ENCODE measurements at places on chromosomes 6 and 20.

GRCh38 chr6:157412791-157413190, 31.8 kb downstream of the ZDHHC14 start:
- DNase-seq: no peak

GRCh38 chr20:23242556-23243180, 107.9 kb upstream of the NXT1 start:
- no peak for DNase-seq

GRCh38 chr6:63391203-63391970, 71.6 kb upstream of the LGSN start:
- no peak for DNase-seq

- DNase-seq: no peak
These were observed 398.3 kb downstream of the LAMA2 start for GRCh38 chr6:129281168-129281796.

DNA sequence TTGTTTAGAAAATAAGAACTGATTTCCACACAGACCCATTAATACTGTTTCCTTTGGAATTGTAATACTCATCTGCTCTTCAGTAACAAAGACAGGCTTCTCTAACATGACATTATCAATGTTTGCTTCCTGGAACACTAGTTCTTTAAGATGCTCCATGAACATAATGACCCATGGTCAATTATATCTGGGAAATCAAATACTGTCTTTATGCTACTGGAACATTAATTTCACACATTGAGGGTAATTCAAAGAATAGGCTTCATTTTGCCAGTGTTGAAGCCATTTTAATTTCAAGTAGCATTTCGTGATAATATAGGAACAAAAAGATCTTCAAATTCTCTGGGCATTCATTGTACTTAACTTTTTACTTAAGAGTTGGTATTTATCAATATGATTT, 80.9 kb downstream of the OPN5 start:
- DNase-seq: no peak

GRCh38 chr6:169575365-169575764, 126.5 kb downstream of the WDR27 start:
- DNase-seq: no peak

DNA sequence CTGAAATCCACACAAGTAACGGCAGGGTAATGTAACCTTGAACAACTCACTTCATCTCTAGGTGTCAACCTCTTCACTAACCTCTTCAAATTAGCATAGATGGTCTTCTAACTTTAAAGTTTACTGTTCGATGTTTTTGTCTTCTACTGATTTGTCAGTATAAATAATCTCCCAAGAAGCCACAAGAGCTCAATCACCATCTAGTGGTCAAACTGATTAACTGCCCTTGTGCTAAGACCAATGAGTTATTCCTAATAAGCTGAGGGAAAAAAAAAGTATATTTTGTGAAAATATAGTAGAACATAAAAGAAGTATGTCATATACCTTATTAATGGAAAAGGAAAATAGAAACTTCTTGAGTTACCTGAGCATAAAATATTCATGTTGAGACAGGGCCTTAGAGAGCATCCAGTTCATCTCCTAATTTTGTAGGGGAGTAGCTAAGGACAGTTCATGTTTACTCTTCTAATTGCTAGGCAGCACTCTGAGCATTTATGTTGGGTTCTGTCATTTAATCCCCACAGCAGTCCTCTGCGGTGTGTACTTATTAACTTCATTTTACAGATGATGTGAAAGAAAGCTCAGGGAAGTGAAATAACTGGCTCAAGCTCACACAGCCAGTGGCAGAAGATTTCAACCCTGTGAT, 317.1 kb downstream of the ESR1 start:
- no peak for DNase-seq

DNA sequence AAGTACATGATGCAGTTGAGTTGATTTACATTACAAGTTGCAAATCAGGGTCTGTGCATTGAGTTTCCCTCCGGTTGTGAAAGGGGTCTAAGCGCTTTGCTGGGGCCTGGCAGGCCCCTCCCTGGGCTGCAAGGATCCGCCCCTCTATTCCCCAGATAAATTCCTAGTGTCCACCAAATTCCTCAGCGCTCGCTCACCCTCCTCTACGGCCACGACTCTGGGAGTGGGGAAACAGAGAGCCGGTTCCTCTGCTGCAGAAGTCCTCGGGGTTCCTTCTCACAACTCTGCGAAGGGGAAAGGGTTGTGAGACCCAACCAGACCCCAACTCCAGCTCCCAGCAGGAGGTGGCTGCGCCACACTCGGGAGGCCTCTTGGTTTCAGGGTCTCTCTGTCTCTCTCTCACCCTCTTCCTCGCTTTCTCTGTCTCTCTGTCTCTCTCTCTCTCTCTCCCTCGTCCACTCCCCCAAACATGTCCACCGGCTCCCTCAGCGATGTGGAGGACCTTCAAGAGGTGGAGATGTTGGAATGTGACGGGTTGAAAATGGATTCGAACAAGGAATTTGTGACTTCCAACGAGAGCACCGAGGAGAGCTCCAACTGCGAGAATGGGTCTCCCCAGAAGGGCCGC, at the start of gene TCF21:
Gene TCF21 (plus strand): TSS at position 185 of the 628 bp plus-strand sequence. CDS start 285 bp downstream, at position 470.
- DNase-seq: no peak

GRCh38 chr6:46175976-46176375, 5.2 kb upstream of the ENPP5 start:
- DNase-seq: no peak

- no peak for DNase-seq
These were observed 71.0 kb upstream of the MRAP2 start for GRCh38 chr6:83962582-83962981.

DNA sequence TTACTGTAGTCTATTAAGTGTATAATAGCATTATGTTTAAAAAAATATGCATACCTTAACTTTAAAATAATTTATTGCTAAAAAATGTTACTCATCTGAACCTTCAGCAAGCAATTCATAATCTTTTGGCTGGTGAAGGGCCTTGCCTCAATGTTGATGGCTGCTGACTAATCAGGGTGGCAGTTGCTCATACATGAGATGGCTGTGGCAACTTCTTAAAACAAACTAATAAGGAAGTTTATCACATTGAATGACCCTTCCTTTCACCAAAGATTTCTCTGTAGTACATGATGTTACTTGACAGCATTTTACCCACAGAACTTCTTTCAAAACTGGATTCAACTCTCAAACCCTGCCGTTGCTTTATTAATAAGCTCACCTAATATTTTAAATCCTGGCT, 84.0 kb downstream of the TASP1 start:
- no peak for DNase-seq

GRCh38 chr20:5557123-5557522, 193.1 kb upstream of the SHLD1 start:
- DNase-seq: no peak

DNA sequence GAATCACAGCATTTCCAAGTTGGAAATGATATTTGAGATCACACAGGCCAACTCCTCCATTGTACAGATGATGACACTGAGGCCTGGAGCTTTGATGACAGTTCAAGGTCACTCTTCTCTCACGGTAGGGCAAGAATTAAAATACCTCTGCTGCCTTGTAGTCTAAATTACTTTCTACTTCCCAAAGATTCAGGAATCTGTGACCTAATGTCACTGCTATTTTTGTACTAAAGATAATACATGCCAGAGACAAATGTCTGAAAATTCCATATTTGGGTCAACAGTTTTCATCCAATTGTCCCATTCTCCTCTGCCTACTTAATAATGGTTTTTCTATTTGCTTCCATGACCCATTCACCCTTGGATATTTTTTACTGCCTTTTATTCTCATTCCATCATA, 160.0 kb downstream of the SOD2 start:
- DNase-seq: no peak

DNA sequence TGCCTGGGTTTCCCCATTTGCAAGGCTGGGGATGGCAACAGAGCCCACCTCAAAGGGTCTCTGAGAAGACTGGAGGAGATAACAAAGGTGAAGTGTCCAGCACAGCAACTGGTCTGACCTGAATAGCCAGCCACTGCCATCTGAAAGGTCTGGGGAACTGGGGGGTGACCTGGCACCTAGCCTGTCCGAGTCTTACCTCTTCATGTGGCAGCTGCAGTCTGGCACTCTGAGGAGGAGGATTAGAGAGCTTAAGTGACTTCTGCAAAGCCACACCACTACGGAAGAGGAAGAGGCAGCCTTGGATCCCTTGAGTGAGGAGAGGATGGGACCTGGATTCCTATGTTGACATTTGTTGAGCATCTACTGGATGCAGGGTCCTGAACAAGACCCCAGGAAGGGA, 22.2 kb downstream of the C20orf203 start:
- no peak for DNase-seq

DNA sequence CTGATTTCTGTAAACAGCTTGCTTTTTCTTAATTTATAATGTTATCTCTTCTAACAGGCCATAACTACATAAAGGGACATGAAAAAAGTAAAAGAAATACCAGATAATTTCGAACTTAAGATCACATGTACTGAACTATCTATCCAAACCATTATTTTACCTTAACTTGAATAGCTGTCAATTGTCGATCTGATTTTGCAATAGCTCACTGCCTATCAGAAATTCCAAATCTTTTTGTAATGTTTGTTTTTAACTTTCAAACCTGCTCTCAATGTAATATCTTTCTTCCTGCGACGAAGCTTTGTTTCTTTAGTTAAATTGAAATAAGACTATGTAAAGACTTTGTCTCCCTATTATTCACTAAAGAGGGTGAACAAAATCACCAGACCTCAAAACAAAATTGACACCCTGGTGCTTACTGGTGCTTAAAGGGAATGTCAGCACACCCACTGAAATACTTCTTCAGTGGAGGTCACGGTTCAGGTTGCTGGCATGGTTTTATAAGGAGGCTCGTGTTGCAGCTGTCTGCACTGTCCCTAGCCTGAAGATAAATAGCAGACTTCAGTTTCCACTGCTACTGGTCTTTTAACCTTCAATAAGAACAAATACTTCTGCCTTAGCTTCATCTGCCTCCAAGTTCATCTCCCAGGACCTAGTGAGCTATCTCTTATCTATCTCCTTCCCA, 117.5 kb upstream of the QKI start:
- no peak for DNase-seq

DNA sequence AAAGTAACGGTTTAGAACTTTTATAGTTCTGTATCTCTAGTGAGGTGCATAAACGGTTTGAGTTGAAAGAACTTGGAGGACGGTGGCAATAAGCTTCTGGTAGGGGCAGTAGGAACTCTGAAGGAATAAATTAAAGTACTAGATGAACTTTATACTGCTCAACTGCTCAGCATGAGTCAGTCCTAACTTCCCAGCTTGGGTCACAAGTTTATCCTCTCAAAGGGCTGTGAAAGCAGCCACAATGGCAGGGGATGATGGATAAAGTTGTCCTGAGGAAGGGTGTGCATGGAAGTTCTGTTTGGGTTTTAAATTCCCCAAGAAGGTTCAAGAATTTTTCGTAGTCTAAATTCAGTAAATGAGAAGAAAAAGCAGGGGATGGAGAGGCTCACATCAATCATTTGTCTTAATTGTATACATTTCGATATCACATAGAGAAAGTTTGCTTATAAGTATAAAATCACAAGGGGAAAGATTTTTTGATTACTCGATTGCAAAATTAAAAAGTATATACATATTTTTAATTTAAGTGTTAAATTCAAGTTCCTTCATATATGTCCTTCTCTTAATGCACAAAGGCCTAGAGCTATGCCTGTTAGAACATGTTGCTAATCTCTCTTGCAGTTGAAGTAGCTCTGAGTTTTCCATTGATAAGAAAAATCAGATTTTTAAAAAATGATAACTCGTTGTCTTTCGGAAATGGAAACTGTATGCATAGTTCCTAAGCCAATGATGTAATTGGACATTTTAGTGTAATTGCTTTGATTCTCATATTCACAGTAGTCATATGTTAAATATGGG, 55.3 kb upstream of the JAG1 start:
- DNase-seq: no peak

Measured in stimulated activated CD8-positive, alpha-beta memory T cell treated with anti-CD3 and anti-CD28 coated beads, Interleukin-15, amount 100 ng/mL, for 4 hours (primary cell).